GM19239 (cell line): ENCODE measurements at places on chromosomes 1 and 21.

DNA sequence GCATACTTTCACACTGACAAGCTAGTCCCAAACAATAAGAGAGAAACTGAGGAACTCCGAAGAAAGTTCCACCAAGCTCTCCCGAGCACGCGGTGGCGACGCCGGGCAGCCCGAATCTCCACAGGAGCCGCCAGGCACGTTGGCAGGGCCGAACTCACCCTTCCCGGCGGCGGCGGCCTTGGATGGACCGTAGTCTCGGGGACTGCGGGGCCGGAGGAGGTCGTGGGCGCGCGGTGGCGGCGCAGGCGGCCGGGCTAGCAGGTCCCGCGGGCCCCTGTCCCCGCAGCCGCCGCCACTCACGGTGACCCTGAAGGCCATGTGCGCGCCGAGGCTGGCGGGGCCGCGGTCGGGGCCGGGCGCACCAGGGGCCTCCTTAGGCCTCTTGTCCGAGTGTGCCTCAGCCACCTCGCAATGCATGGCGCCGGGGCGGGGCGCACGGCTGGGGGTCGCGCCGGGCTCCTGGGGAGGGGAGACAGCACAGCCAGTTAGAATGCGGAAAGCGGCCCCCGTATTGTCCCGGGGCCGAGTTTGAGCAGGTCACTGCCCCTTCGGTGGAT is 1.2 kb downstream of the GLIS1 start:
- DNase-seq: no peak

GRCh38 chr1:54883349-54884102 is 3.5 kb downstream of the DHCR24 start:
- no peak for DNase-seq

- DNase-seq: no peak
These were observed 15.9 kb downstream of the CLDN8 start for GRCh38 chr21:30200000-30200399.

DNA sequence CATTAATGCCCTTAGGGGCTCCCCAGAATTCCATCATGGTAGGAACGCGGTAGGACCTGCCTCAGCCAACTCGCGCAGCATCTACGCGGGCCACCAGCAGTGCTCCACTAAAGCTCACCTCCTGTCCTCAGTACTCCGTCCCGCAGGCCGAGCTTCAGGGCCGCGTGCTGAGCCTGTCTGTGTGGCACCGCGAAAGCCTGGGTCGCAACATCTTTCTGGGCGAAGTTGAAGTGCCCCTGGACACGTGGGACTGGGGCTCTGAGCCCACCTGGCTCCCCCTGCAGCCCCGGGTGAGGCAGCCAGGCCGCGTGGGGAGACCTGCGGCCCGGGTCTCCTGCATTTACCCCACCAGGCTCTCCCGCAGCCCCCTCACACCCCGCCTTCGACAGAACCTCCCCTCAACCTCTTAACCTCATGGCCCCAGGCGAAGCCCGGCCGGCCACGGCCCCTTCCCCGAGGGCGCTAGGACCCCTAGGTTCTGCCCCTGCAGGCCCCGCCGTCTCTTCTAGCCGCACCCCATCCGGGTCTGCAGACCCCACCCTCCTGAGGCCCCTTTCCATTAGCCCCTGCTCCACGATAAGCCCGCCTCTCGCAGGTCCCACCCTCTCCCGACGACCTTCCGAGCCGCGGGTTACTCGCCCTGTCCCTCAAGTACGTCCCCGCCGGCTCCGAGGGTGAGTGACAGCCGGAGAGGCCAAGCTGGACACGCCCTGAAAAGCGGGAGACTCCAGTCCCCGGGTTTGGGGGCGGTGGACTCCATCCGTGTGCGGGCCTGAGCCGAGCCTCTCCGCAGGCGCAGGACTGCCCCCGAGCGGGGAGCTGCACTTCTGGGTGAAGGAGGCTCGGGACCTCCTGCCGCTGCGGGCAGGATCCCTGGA is 9.1 kb downstream of the SYTL1 start:
- DNase-seq: no peak
